ENCODE measurements at places on chromosomes 16 and 17.

DNA sequence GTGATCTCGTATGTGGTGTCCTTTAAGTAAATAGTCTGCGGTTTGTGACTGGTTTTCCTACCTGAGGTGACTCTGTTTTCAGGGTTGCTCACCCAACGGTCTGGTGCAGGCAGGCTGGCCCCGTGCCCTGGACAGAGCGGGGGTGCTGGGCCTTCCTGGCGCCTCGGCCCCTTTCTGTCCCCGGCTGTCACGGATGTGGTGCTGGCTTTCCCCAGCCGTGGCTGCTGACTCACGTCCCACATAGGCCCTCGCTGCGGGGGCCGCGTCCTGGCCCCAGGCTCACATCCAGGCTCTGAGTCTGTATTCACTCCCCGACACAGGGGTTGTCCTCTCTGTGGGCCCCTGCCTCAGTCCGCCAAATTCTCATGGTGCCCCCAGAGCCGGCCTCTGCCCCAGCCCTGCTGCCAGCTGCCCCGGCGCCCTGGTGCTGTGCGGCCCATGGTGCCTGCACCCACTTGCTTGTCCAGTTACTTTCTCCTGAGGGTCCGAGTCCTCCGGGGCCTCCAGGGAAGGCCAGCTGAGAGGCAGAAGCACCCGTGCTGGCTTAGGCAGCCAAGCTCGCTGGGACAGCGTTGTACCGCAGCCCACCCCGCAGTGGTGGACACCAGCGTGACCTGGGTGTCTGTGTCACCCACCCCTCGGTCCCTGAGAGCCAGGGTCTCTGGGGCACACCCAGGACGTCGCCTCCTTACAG lies 5.9 kb downstream of the CHMP6 start:
- DNase-seq: no peak

DNA sequence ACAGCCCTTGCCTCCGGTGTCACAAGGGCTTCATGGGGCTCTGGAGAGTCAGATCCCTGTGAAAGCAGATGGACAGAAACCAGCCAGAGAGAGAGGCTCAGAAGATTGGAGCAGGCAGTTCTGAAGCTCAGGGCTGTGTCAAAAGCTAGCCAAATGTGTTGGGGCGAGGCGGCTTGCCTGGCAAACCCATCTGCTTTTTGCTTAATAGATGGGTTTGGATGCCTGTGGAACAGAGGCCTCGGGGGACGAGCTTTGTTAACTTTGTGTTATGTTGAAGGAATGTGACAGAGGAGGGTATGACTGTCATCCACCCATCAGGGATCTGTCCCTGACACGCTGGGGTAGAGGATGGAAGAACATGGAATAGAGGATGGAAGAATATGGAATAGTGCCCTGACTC lies 21.0 kb upstream of the SLC12A3 start:
- no peak for DNase-seq

DNA sequence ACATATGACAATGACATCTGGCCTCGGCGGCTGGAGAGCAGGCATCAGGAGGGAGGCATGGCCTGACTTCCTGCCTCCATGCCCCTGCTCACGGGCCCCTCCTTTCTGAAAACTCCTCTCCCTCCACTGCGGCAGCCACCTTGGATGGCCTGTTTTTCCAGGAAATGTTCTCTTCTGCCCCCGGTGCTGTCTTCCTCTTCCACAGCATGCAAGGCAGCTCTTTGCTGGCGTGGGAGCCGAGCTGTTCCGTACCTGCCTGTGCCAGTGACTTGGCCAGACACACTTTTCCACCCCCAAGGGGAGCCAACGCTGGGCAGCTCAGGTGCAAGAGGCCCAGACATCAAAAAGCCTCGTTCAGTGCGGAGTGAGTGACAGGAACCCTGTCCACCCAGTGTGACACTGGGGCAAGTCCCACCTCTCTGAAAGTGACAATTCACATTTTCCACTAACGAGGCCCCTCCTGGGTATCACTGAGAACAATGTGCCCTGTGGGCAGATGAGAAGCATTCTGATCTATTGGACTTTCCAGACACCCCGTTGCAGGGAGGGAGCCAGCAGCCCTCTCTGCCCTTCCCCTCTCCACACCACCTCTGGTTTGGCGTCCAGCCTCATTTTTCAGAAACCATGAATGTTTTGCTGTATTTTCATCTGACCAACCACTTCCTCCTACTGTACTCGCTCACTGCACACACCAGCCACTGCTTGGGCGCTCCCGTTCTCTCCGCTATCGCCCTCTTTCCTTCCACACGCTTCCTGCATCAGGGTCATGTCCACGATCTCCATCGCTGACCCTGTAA lies 31.2 kb downstream of the NSMCE1 start:
- peak; percentile 72 for DNase-seq

DNA sequence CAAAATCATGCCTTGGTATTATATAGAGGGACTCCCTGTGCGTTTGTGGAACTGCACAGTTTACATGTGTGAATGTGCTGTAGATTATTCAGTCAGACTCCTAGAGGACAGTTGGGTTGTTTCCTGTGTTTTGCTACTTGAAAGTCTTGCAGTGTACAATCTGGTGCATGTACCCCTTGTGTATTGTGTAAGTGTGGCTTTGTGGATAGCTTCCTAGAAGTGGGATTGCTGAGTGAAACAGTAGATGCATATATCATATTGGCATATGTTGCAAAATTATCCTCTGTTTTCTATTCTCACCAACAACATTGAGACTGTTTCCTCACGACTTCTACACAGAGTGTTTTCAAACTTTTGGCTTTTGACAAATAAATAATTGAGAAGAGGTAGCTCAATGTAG lies 263.7 kb downstream of the MAP2K6 start:
- no peak for DNase-seq

GRCh38 chr16:4505356-4506147 lies 29.4 kb downstream of the HMOX2 start:
- peak; percentile 92 for DNase-seq

DNA sequence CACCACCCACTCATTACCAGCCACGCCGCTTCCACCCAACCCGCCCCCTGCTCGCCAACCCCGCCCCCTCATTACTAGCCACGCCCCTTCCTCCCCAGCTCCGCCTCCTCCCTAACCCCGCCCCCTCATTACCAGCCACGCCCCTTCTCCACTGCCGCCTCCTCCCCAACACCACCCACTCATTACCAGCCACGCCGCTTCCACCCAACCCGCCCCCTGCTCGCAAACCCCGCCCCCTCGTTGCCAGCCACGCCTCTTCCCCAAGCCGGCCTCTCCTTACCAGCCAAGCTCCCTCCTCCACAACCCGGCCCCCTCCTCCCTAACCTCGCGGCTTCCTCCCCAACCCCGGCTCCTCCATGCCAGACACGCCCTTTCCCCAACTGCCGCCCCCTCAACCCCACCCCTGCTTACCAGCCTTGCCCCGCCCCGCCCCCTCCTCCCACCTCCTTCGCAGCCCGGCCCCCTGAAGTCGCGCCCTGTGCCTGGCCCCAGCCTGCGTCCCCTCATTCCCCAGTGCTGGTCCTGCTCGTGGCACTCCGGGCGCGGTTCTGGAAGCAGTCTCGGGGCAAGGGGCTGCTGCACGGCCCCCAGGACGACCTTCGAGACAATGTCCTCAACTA lies 7.3 kb downstream of the SLC22A31 start:
- no peak for DNase-seq

DNA sequence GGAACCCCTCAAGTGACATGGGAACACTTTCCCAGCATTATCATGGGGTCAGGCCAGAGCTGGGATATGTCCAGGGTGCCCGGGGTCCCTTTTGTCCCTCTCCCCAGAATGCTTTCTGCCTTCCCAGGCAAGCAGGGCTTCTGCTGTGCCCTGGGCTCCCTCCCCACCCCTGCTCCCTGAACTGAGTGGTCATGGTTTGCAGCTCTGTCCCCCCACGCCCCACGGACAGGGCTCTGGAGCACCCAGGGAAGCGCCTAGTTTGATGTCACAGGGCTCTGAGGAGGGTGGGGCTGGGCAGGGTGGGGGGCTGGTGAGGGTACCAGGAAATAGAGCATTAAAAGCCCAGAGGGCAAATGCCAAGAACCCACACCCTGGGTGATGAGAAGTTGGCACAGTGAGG lies 92.3 kb downstream of the CCDC182 start:
- DNase-seq: no peak

DNA sequence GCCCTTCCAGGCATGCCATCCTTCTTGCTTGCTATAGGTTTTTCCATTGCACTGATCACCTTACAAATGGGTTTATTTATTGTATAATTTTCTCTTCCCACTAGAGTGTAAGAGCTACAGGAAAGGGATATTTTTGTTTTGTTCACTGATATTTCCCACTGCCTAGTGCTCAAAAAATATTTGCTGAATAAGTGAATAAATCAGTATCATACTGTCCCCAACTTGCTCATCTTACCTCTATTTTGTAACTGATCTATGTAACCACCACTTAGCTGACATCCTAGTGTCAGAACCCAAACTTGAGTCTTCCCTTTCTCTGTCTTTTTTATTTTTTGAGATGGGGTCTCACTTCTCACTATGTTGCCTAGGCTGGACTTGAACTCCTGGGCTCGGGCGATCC lies 87.6 kb upstream of the TBC1D3K start:
- no peak for DNase-seq

- DNase-seq: no peak
Observed at GRCh38 chr17:42291129-42291528, 2.8 kb downstream of the STAT5A start.

GRCh38 chr16:398561-399339 lies 1.8 kb downstream of the NME4 start:
- DNase-seq: no peak

GRCh38 chr16:5801396-5801795 lies 703.8 kb upstream of the EEF2KMT start:
- DNase-seq: no peak

GRCh38 chr17:31541559-31541958 lies 150.1 kb downstream of the RAB11FIP4 start:
- DNase-seq: no peak

DNA sequence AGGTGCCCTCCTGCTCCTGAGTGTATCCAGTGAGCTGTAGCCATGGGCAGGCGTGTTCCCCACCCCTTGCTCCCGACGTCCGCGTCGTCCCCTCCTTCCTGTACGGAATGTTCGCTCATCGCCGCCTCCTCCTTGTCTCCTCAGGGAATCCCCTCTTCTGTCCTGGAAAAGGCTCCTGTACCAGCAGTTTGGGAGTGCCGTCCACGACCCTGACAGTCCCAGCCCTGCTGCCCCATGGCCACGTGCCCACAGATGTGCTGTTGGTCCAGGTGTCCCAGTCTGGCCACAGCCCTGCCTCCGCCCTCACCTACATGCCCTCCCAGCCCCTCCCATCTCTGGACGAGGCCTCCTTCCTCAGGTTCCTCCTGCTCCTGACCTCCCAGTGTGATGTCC lies 30.2 kb downstream of the OR1D5 start:
- DNase-seq: no peak

GRCh38 chr16:68257906-68258800 lies 6.2 kb upstream of the SLC7A6 start:
- DNase-seq: no peak

- no peak for DNase-seq
Observed at GRCh38 chr16:17246268-17246885, 224.4 kb downstream of the XYLT1 start.

All from central memory CD4-positive, alpha-beta T cell (primary cell).